Activated CD4-positive, alpha-beta T cell treated with anti-CD3 and anti-CD28 coated beads, Interleukin-2, amount 50 U/mL, for 4 hours (primary cell): ENCODE measurements at places on chromosomes 3 and 15.

DNA sequence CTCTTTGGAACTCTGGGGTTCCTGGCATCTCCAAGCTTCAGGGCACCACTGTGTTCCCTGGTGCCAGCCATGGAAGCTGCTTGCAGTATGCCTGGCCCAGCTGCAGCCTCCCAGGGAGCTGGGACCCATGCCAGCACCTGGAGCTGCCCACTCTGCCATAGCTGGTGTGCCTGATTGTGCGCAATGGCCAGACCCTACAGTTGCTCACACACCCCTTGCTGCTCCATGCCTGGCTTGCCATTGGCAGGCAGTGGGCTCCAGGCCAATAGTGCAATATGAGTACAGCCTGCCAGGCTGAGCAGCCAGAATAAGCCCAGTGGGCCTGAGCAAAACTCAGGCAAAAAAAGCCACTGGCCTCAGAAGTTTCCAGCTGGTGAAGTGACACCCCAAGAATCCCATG is 43.8 kb upstream of the LRRFIP2 start:
- no peak for DNase-seq

DNA sequence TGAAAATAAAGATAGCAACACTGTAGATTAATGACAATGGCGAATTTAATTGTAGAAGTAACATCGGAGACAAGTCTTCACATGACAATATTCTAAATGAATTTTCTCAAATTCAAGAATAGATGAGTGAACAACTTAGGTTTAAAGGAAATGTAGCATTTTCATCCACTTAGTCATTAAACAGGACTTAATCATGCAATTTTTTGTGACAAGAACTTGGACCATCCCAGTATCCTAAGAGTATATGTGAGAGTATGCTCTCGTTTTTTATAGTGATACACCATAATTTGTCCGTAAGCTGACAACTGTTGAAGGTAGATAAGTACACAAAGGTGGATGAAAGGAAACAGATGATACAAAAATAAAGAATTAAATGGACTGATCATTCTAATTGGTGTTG is 81.5 kb downstream of the DLG1 start:
- no peak for DNase-seq

GRCh38 chr3:140470962-140471361 is 206.9 kb upstream of the TRIM42 start:
- DNase-seq, result no peak

DNA sequence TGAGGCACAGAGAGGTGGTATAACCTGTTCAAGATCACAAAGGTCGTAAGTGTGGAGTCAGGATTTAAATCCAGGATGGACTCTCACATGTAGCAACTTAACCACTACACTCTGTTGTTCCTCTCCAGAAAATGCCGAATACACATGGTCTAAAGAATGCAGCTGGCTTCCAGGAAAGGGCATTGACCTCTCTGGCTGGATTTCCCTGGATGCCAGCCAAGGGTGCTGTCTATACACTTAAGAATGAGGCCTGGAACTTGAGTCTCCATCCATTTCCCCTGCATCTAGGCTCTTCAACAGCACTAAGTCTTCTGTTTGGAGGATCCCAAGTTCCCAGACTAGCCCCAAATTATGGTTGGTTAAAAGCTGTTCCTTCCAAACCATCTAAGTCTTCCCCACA is 60.5 kb downstream of the CERS3 start:
- no peak for DNase-seq

DNA sequence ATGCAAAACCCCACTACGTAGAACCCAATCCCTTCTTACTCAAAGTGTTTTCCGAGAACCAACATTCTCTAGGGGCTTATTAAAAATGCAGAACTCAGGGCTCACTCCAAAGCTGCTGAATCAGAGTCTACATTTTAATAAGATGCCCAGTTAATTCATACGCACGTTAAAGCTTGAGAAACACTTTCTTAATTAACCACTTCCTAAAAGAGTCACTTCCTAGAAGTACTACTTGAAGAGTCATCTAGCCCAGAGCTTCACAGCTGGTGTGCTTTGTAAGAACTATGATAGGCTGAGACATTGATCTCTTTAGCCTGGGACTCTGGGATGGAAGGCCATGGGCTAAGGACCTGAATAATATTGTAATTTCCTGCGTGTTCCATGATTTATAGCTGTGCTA is 9.0 kb downstream of the COL6A5 start:
- DNase-seq, result no peak

- no peak for DNase-seq
Measured at GRCh38 chr15:70259640-70260508, 162.2 kb upstream of the TLE3 start.

DNA sequence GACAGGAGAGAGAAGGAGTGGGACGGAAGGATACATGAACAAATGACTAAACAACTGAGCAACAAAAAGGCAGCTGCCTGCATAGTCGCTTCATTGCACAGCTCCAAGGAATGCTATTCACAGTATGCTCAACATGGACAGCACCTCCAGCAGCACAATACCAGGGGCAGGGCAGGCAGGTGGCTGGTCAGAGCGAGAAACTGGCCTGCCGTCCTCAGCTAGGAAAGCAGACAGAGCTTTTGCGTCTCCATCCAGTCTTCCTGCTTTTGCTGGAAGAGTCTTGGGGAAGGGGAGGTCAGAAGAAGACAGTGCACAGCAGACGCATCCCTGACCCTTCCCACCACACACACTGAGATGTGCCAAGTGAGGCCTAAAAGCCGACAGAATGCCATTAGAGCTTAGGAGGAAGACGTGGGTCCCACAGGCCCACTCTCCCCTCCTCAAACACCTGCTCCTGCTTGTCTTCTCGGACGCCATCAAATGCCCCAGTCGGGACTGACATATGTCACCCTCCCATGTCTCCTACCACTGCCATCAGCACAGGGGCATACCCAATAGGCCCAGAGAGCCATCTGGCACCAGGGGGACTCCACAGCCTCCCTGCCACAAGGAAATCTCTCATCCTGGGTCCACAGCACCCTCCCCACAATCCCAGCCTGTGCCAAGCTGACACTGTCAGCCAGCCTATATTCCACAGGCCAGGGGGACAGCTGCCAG is 3.9 kb downstream of the RAB6B start:
- DNase-seq, result no peak

- no peak for DNase-seq
Measured at GRCh38 chr3:114384558-114384903, 90.7 kb downstream of the TIGIT start.

GRCh38 chr3:15460891-15461531 is 33.6 kb downstream of the EAF1 start:
- no peak for DNase-seq

GRCh38 chr3:128933922-128934253 is 54.5 kb downstream of the ACAD9 start:
- no peak for DNase-seq

GRCh38 chr3:159451067-159451466 is 537.6 kb upstream of the IL12A start:
- DNase-seq, result no peak

DNA sequence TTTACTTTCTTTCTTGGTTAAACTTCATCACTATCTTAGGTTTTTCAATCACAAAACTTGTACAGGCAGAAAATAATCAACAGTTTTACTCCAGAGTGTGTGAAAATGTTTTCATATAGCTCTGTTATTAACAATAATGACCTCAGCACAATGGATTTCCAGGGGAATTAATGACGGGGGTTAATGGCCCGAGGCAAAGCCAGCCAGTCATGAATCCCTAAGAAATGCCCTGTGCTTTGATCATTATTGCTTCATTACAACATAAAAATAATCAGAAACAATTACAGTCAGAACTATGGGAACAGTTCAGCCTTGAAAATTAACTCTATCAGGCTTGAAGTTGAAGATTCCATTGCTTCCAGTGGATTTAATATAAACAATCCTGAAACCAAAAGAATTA is 875.4 kb downstream of the ROBO2 start:
- DNase-seq, result no peak

GRCh38 chr3:114451561-114452018 is 157.8 kb downstream of the TIGIT start:
- DNase-seq, result no peak

GRCh38 chr3:148008591-148008990 is 599.4 kb downstream of the ZIC1 start:
- no peak for DNase-seq

DNA sequence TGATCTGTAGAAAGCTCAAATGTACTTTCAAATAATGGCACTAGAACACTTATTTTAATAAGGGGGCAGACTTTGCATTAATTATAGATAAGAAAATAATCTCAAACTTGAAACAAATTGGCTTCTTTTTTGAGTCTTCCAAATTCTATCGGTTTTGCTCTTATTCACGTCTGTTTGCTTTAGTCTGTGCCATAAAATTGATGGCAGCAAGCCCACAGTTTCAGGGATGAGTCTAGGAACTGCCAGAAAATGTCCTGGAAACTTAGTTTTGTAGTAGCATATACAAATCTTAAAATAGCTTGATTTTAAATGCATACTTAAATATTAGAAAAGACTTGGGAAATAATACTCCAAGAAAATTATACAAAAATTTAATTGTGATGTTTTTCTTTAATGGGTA is 39.7 kb downstream of the BCHE start:
- no peak for DNase-seq

GRCh38 chr3:45043728-45044299 is 17.7 kb downstream of the CLEC3B start:
- DNase-seq, result no peak

DNA sequence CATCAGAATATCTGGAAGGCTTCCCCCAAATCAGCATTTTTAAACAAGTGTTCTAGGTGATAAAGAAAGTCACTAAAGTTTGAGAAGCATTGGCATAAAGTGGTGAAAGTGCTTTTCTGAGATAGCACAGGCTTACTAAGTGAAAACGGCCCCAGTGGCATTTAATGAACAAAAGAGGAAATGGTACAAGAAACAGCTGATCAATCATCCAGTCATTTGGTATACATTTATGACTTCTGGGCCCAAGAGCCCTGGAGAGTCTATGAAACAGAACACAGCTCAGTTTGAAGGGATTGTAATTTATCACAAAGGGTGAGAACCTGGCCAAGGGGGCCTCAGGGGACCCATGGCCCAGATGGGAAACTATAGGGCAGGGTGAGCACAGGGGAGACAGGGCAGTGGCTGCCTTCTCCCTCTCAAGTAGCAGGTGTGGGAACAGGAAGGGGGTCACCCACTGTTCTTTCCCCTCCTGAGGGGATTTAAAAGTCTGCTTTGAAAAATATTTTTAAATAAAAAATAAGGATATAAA is 265.5 kb upstream of the ROPN1 start:
- no peak for DNase-seq

- no peak for DNase-seq
Measured at GRCh38 chr3:136186846-136187245, 9.3 kb downstream of the MSL2 start.

- no peak for DNase-seq
Measured at GRCh38 chr3:187900993-187901755, 155.9 kb upstream of the BCL6 start.

GRCh38 chr15:20340931-20341661 is 200.5 kb downstream of the GOLGA6L6 start:
- DNase-seq, result no peak

DNA sequence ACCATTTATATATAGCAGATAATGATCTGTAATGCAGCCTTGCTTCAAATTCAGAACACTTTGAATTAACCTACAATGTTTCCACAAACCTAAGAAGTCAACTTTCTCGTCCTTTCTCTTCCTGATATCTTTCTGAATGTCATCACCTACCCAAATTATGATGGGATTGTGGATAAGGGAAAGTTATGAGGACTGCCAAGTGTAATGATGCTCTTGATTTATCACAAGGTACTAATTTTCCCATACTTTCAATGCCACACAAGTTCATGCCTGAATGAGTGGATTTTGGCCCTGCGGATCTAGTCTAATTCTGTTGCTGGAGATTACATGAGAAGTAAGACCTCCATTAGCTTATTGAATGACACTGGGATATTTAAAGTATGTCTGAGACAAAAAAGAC is 82.6 kb upstream of the NANOGP8 start:
- no peak for DNase-seq

GRCh38 chr15:95880031-95880570 is 450.4 kb upstream of the NR2F2 start:
- no peak for DNase-seq

DNA sequence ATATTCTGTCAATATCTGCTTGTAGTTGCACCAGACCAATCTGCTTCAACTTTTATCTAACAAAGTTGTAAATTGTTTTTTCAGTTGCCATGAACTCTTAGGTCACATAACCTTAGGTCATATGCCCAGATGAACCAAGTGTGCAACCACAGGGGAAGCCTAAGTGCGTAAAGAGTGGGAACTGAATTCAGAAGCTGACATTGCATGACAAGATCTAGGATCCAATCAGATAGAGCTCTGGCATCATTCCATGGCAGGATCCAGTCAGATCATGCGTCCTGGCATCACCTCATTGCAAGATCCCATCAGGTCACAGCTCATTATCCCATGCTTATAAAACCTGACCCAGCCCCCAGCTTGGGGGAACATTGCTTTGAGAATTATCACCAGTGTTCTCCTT is 18.9 kb upstream of the IFT57 start:
- no peak for DNase-seq

DNA sequence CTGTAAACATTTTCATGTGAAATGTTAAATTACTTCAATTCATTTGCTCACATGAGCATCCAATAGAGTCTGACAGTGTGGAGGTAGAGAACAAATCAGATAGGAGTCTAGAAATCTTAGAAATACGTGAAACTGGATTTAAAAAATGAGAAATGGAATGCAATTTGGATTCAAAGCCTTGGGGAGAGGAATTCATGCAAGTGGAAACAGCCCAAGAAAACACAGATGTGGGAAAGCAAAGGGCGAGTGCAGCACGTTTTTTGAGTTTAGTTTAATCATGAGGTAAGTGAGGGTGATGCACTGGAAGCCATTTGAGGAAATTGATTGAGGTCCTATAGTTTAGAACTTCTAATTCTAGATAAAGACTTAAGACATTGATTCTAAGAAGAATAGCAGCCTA is 434.7 kb downstream of the C3orf38 start:
- DNase-seq, result no peak

- DNase-seq, result no peak
Measured at GRCh38 chr15:76181705-76182107, 121.9 kb downstream of the TMEM266 start.

- DNase-seq, result no peak
Measured at GRCh38 chr3:156014489-156014888, 105.9 kb upstream of the KCNAB1 start.

GRCh38 chr15:92071045-92071634 is 217.6 kb downstream of the SLCO3A1 start:
- DNase-seq, result no peak

- no peak for DNase-seq
Measured at GRCh38 chr15:94259121-94259751, 27.9 kb downstream of the MCTP2 start.

DNA sequence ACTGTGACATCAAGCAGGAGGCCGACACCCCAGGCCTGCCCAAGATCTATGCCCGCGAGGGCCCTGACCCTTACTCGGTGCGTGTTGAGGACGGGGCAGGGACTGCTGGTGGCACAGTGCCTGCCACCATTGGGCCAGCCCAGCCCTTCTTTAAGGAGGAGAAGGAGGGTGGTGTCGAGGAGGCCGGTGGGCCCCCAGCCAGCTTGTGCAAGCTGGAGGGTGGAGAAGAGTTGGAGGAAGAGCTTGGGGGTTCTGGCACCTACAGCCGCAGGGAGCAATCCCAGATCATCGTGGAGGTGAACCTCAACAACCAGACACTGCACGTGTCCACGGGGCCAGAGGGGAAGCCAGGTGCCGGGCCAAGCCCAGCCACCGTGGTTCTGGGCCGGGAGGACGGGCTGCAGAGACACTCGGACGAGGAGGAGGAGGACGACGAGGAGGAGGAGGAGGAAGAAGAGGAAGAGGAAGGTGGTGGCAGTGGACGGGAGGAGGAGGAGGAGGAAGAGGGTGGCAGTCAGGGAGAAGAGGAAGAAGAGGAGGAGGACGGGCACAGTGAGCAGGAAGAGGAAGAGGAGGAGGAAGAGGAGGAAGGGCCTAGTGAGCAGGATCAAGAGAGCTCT is 5.4 kb downstream of the ZBTB47 start:
- no peak for DNase-seq

- no peak for DNase-seq
Measured at GRCh38 chr3:5011555-5012256, 32.5 kb downstream of the BHLHE40 start.
